NCI-H146 (cell line): ENCODE measurements at places on chromosomes 6 and 20.

GRCh38 chr20:24917797-24918578 lies 31.1 kb upstream of the CST7 start:
- DNase-seq = peak; percentile 45

- no peak for DNase-seq
These were observed 72.4 kb downstream of the ASCC3 start for GRCh38 chr6:100808638-100809275.

- DNase-seq = no peak
These were observed 266.2 kb upstream of the ZFP64 start for GRCh38 chr20:52457826-52458225.

- no peak for DNase-seq
These were observed 4.7 kb downstream of the OR2B3 start for GRCh38 chr6:29082457-29082856.

- DNase-seq = no peak
These were observed 283.2 kb upstream of the HSF2 start for GRCh38 chr6:122116119-122116834.

GRCh38 chr20:17189976-17190695 lies 36.7 kb upstream of the PCSK2 start:
- no peak for DNase-seq

GRCh38 chr6:150320442-150320841 lies 48.4 kb upstream of the IYD start:
- DNase-seq = no peak

DNA sequence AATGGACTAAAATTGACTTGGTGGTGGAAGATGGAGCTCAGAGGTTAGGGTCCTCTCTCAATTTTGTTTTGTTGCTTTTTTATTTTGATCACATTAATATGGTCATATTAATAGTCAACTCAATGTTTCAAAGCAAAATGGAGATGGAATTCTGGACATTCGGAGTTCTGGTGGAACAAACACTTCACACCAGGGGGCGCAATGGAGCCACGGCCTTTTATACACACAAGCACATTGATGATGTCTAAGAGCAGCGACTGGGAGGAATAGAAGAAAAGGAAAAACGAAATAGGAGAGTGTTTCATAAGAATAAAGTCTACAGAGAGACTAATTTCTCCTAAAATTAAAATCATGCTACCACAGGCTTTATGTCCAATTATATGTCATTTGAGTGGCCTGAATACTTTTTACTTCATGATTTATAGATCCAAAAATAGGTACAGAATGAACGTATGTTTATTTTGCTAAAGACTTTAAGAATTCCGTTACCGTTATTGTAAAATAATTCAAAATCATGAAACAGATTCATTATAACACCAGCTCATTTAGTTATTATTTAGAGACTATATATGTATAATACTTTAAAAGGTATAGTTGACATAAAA lies 197.6 kb upstream of the SASH1 start:
- DNase-seq = peak; percentile 86

DNA sequence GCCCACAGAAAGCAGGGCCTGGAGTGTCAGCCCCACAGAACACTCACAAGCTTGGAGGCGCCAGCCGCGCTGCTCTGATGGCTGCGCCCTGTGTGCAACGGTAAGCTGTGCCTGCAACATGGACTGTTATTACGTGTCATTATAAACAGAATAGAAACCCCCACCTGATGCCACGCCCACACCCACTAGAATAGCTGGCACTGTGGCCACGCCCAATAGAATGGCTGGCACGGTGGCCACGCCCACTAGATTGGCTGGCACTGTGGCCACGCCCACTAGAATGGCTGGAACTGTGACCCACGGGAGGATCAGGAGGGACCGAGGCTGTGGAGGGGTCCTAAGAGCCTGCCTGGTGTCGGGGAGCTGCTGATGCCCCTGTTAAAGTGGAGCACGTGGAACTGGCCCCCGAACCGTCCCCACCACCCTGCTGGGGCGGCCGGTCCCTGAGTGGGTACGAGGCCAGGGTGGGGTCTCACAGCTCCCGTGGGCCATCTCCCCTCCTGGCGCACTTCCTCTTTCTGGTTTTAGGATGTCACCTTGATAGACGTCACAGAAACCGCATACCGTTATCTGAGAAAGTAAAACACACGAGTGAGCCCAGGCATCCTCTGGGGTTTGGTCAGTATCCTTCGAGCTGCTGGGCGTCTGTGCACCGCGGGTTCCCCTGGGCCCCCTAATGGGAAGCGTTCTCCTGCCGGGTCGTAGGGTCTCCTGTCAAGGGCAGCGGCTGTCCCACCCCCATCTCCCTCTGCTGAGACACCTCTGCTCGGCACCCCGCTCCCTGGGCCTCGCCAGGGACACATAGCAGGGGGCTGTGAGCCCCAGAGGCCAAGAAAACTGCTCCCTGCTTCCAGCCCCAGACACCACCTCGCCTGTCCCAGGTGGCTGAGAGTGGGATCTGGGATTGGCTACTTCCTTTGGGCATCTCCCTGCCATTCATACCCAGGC lies 25.4 kb downstream of the SLC17A9 start:
- DNase-seq = peak; percentile 36

GRCh38 chr20:36919715-36920333 lies 31.7 kb downstream of the SAMHD1 start:
- peak; percentile 42 for DNase-seq

DNA sequence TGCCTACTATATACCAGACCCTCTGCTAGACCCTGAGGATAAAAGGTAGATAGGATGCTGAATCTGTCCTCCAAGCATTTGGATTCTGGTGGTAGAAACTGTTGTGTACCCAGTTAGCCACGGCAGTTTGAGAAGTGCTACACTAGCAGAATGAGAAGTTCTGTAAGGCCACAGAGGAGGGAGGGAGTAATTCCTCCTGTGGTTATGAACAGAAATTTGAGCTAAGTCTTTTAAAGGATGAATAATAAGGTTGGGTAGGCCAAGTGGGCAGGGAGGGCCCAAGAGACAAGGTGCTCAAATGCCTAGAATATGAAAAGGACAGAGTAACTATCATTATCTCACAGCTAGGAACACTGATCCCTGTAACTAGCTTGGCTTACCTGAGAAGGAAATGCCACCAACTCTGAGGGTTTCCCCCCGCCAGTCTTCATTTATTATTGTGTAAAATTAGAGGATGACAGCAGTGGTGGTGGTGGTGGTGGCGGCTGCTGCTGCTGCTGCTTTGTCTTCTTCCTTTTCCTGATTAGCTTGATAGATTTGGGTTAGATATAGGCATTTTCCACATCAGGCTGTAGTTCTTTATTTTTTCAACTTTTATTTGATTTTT lies 243.3 kb downstream of the PRL start:
- DNase-seq = no peak

DNA sequence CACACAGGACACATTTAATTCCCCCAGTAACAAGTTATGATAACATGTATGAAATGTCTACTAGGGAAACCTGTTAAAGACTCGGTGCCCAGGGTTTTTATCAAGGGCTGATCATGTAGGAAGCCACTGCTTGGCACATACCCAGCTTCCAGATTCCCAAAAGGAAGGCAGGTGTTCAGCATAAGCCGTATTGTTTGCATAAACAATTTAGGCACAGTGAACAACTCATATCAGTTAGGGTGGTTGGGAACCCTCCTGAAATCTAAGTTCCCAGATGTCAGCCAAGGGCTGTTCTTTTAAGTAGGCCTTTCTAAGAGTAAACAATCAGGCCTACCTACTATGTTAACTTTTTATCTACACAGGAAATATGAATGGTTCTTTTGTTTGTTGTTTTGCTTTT lies 74.1 kb downstream of the ASXL1 start:
- no peak for DNase-seq

- no peak for DNase-seq
These were observed 13.6 kb upstream of the CALHM6 start for GRCh38 chr6:116447496-116448011.

DNA sequence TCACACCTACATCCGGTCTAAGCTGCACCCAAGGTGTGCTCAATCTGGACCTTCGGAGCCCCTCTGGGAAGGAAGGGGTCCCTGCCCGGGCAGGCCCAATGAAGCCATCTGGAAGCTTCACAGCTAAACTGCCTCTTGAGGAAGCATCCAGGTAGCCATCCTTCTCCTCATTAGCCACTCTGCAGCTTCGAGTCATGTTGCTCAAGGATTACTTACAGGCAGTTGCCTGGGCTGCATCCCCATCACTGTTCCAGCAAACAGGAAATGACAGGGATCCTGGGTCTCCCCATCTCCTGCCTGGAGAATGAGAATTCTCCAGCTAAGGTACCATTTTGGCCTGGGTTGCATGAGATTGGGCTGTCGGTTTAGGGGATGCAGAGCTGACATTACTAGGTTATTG lies 91.7 kb downstream of the ERMARD start:
- DNase-seq = no peak
